ENCODE measurements at places on chromosomes 5 and 9. TPM values are rescaled to one million over a fixed set of nuclear protein-coding genes. Genes with fewer than 3 reads are reported as not detected.

DNA sequence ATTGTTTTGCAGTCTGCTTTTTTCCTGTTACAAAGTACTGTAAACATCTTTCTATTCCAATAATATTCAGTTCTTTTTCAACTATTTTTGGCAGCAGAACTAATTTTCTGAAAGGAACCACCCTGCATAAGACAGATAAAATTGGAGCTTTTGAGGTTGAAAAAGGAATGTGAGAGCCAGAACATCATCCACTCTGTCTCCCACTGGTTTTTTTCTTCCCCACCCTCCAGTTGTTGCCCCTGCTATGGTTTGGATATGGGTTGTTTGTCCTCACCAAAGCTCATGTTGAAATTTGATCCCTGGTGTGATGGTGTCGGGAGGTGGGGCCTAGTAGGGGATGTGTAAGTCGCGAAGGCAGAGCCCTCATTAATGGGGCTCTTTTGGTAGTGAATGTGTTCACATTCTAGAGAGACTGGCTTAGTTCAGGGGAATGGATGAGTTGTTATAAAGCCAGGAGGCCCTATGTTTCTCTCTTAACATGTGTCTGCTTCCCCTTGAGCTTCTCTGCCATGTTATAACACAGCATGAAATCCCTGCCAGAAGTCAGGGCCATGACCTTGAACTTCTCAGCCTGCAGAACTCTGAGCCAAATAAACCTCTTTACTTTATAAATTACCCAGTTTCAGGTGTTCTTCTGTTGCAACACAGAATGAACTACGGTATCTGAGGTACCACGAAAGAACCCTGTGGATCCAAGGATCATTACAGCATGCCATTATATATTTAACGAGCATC is 34.8 kb upstream of the MAST4 start:
- no peak for DNase-seq

GRCh38 chr5:173457482-173457881 is 129.3 kb upstream of the STC2 start:
- no peak for DNase-seq

DNA sequence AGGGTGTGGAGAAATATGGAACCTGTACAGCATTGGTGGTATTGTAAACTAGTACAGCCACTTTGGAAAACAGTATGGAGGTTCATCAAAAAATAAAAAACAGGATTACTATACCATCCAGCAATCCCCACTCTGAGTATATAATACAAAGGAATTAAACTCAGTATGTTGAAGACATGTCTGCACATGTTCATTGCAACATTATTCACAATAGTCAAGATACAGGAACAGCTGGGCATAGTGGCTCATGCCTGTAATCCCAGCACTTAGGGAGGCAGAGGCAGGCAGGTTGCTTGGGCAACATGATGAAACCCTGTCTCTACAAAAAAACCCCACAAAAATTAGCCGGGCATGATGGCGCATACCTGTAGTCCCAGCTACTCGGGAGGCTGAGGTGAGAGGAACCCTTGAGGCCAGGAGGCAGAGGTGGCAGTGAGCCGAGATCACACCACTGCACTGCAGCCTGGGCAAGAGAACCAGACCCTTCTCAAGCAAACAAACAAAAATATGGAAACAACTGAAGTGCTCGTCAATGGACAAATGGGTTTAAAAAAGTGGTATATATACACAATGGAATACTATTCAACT is 63.6 kb downstream of the TMEM174 start:
- DNase-seq: no peak

DNA sequence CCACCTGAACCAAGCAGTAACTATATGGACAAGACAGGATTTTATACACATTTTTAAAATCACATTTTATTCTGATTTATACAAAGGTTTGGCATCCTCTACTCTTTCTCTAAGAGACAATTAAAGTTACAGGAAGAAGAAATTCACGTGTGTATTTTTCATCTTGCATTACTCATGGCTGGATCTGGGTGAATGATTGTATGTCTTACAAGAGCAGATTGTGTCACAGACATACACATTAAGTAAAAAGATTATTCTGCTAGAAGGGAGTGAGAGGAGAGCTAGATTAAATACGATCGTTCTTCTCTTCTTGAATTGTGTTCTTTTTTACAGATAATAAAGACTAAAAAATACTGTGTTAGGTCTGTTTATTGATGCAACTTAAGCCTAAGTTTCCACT is 20.8 kb upstream of the CEP120 start:
- no peak for DNase-seq

The C8G gene
- 1.2 TPM for total RNA-seq

The RASEF gene
- total RNA-seq: 7.4 TPM

The SETX gene
- 30.4 TPM for total RNA-seq

The GCNT1 gene
- total RNA-seq: 6.4 TPM

- DNase-seq: no peak
Measured at GRCh38 chr9:114176624-114177291, 21.4 kb downstream of the COL27A1 start.

GRCh38 chr5:112923988-112924387 is 2.0 kb upstream of the REEP5 start:
- DNase-seq: peak; percentile 37

GRCh38 chr5:111234125-111234524 is 9.9 kb downstream of the CAMK4 start:
- no peak for DNase-seq

DNA sequence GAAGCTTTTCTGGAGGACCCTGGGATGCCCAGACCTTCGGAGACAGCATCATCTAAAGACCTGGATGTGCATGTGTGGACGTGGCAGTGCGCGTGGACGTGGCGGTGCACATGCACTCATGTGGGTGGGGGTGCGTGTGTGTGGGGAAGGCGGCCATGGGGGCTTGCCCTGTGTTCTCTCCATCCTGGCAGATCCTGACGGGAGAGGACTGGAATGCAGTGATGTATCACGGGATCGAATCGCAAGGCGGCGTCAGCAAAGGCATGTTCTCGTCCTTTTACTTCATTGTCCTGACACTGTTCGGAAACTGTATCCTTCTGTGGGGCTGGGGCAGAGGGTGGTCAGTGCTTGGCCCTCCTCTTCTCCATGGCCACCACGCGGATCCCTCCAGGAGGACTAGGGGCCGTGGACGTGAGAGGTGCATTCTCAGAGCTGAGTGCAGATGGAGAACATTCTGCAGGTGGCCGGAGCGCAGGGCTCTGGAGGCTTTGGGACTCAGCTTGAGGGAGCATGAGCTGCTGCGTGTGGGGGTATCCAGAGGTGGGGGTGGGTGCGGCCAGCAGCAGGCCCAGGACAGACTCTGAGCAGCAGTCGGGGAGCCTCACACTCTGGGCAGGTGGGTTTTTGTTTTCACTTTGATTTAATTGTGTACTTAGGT is 129.1 kb downstream of the CACNA1B start:
- DNase-seq: no peak
